GM13977 (cell line): ENCODE measurements at places on chromosomes 6 and 20.
A peak's percentile ranks its signal among the peaks of the same experiment; 100 is the strongest.

DNA sequence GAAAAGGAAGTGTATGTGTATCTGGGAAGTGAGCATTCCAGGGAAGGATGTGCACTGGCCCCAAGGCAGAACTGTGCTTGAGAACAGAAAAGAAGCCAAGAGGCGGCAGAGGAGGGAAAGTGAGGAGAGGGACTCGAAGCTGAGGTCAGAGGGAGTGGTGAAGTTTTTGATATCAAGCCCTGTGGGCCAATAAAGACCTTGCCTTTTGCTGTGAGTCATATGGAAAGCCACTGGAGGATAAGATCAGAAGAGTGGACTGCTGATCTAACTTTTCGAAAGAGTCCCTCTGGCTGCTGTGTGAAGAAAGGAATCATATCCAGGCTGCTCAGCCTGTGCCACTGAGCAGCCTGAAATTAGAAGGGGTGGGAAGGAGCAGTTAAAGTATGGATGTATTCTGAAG is 99.4 kb downstream of the EYA4 start:
- DNase-seq, result no peak

DNA sequence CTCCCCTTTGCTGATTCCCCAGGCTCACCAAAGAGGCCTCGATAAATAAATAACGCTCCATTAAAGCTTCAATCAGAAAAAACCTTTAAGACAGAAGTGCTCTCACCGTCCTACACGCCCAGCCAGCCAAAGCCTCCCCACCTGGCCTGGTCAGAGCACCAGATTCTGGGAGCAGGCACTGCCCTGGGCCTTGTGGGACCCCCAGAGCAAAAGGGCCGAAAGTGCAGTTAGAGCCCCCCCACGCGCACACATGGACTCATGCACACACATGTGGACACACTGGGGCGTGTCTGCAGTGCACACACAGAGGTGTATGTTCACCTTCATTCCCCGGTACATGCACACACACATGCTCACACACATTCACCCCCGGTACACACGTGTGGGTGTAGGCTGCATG is 1.9 kb upstream of the NECAB3 start:
- DNase-seq, result no peak

DNA sequence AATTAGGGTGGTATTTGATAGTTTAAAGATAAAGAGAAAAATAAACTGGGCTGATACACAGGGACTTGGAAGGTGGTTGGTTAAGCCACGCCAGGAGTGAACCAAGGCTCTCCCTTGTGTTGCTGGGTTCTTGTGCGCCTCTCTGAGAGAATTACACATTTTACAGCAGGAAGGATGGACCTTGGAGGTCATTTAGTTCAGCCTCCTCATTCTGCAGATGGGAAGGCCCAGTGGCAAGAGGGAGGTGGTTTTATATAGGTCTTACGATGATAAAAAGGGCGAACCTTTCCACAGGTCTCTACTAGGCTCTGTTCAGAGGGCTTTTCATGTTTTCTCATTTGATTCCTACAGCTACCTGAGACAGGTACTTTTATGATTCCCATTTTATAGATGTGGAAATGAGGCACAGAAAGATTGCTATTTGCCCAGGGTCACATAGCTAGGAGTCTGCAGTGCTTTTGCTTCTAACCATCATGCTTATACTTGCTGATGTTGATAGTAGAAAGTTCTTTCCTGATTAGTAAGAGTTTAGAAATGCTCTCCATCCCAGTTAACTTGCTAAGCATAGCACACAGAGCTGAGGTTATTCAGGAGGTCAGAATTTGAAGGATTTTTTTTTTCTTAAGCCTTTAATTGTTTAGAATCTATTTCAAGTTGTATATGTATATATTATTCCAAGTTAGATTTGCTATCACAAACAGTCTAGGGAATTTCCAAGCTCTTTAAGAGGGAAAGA is 12.8 kb downstream of the HIVEP1 start:
- DNase-seq, result no peak

GRCh38 chr6:115545672-115545986 is 515.1 kb downstream of the FRK start:
- no peak for DNase-seq

DNA sequence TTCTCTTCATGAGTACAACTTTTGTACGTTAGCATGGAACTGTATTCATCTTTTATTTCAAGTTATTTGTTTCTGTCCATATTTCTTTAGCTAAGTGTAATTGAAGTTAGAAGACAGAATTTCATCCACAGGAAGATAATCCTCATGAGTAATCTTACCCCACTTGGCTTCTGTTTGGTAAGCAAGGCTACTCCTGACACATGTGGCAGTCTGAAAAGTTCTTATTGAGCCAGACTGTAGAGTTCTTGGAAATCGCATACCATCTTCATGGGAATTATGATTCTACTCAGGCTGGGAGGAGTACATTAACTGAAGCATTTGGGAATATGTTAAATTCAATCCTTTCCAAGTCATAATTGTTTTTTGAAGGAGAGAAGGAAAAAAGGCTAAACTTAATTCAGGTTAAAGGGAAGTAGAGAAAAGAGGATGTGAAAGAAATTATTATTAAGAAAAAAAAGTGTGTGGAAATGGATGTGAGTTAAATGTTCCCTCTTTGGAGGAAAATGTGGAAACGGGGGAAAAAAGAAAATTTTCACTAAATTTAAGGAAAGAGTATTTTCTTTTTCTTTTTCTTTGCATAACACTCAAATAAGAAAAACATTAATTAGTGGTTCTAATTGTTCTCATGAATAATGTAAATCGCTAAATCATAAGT is 41.5 kb upstream of the TENT5A start:
- no peak for DNase-seq

GRCh38 chr6:26342106-26343004 is 22.6 kb upstream of the BTN3A2 start:
- DNase-seq, result peak; percentile 36

DNA sequence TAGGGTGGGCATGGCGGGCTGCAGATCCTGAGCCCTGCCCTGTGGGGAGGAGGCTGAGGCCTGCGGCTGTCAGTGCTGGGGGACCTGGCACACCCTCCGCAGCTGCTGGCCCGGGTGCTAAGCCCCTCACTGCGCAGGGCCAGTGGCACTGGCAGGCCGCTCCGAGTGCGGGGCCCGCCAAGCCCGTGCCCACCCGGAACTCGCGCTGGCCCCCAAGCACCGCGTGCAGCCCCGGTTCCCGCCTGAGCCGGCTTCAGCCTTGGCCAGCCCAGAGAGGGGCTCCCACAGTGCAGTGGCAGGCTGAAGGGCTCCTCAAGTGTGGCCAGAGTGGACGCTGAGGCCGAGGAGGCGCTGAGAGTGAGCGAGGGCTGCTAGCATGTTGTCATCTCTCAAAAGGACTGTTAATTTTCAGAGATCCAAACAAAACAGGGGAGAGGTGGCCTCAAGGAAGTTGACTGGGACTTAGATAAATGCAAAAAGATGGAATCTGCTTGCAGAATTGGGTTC is 74.5 kb upstream of the RBM24 start:
- no peak for DNase-seq

- DNase-seq, result no peak
Observed at GRCh38 chr6:43125119-43125518, 46.0 kb upstream of the SRF start.

DNA sequence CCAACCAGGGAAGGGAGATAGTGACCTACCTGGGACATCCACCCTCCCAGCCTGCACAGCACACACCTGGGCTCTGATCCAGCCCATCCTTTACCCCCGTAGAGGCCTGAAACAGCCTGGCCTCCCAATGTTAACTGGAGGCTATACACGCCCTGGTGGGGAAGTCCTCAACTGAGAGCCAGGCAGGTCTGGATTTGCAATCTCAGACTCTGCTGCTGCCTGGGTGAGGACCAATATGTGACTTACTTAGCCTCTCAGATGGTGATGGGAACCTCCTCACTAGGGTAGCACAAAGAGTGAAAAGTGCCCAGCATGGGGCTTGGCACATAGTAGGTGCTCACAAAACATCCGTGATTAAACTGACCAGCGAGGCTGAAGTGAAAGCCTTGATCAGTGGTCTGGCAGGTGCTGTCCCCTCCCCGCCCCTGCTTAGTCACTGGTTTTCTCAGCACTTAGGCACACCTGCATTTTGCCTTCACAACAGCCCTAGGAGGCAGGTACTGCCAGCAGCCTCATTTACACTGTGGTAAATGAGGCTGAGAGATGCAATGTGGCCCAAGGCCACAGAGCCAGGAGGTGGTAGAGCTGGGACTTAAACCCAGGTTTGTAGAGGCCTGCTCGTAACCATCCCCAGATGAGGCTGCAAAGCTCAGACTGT is 12.4 kb downstream of the PEDS1 start:
- DNase-seq, result no peak

DNA sequence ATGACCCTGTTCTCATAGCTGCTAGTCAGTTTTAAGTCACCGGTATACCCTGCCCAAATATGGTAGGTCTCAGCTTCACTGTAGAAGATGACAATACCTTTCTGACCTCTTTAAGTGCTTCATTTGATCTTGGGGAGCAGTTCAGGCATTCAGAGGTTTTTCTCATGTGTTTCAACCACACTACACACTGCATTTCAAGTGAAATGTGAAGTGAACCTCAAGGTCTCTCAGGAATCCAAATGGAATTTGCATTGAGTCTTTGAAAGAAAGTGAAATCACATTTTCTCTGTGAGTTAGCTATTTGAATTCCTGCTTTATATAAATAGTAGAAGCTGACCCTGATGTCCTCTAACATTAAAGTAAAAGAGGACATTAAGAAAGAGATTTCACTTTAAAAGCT is 461.6 kb downstream of the ADGRB3 start:
- DNase-seq, result no peak

DNA sequence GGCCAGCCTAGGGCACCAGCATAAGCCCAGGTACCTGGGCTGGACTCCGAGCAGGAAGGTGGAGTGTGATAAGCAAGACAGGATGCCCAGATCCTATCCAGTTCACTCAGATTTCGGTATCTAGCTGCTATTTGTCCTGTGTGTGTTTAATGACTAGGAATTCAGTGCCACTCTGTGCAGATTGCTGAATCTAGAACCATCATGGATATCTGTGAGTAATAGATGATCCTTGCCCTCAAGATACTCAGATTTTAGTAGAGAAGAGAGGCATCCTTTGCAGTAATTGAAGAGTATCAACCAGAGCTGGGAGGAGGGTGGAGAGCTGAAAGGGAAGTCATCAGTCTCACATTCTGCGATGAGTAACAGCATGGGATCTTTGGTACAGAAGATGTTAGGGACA is 155.0 kb upstream of the ARID1B start:
- no peak for DNase-seq

- no peak for DNase-seq
Observed at GRCh38 chr6:144536079-144536478, 250.9 kb downstream of the UTRN start.

- peak; percentile 88 for DNase-seq
Observed at GRCh38 chr6:166775180-166775922, 148.3 kb upstream of the RPS6KA2 start.
